ENCODE measurements at places on chromosomes 3 and 15. TPM values are rescaled to one million over a fixed set of nuclear protein-coding genes. Genes with fewer than 3 reads are reported as not detected.

GRCh38 chr3:79551997-79552396 is 215.8 kb downstream of the ROBO1 start:
- no peak for DNase-seq

DNA sequence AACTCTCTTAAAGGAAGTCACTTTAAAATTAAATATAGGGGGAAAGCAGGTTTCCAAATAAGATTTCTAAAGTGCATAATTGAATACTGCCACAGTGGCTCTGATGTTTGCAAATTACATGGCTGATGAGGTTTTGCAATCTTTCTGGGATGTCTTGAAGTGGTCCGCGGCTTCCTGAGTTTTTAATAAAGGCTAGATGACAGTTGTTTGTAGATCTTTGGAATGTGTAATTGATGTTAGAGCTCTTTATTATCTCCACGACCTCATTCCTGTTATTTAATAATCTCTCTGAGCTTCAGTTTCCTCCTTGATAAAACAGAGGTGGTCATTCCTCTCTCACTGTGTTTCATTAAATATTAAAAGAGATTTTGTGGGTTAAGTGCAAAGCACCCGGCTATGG is 27.0 kb upstream of the CEMIP start:
- no peak for DNase-seq

DNA sequence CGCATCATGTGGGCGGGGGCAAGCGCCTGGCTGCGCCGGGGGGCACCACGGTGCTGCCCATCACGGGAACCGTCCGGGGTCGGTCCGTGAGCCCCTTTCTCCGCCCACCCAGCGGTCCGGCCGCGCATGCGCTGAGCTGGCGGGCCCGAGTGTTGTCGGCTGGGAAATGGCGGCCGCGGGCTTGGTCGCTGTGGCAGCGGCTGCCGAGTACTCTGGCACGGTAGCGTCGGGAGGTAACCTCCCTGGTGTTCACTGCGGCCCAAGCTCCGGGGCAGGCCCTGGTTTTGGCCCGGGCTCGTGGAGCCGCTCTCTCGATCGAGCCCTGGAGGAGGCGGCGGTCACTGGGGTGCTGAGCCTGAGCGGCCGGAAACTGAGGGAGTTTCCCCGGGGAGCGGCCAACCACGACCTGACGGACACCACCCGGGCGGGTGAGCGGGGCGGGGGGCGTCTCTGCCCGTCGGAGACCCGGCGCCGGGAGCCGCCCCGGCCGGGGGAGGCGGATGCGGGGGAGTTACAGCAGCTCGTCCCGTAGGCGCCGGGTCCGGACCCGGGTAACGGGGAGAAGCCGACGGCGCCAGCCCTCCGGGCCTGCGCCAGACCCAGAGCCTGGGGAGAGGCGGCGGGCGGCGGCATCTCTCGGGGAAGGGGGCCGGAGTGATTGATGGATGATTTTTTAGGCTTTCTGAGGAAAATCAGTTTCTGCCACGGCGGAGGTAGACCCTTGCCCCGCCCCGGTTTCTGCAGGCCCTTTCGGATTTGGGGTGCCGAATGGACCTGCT is at the start of gene LRCH3:
LRCH3 (plus strand) TSS at position 142 of the 779 bp plus-strand sequence; CDS start at position 167, 25 bp downstream.
- peak; percentile 96 for DNase-seq

GRCh38 chr3:178518660-178519396 is 17.4 kb upstream of the KCNMB2 start:
- no peak for DNase-seq

GOLGA6L9 gene
- 12.1 TPM for total RNA-seq

All from neural progenitor cell (in vitro differentiated cells).